ENCODE measurements at places on chromosomes 16 and 17. TPM values are rescaled to one million over a fixed set of nuclear protein-coding genes. Genes with fewer than 3 reads are reported as not detected.
A peak's percentile ranks its signal among the peaks of the same experiment; 100 is the strongest.

Gene KCNAB3
- 19.9 TPM for total RNA-seq

Gene IL34
- 0.16 TPM for total RNA-seq

Gene SLC6A4
- not detected for total RNA-seq

Gene SLC9A5
- 4.4 TPM for total RNA-seq

Gene MT1E
- 0.49 TPM for total RNA-seq

Gene PGAP6
- total RNA-seq = 56.4 TPM

DNA sequence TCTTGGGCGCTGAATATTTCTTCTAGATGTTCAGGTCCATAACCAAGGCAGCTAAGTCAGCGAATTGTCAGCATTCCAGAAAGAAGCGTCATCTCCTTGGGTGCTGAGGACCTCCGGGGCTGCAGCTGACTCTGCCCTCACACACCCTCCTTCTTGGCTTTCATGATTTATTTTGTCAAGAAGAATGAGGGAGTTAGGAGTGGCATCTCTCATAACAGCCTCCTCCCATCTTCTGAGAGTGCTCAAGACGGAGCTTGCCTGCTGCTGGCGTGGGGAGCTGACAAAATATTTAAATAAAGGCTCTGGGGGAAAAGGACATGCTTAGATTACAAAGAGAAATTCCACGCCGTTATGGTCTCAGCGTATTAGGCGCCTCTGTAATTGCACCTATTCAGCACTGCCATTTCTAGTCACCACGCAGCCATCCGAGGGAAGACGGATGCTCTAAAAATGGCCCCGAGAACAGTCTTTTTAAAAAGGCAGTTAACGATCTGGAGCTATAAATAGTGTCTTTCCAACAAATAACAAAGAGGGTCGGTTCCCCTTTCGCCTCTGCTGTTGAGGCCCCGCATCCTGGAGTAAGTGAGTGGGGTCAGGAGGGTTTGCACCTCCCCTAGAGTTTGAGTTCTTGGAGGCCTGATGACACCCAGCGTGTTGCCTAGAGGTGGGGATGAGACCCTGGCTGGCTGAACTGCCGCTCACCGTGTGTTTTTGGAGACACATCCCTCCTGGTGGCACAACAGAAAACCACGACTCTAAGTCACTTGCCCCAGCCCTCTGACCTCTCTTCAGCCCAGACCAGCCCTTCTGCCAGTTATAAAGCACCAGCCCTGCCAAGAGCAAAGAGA is 187.0 kb downstream of the CCDC182 start:
- H3K36me3 ChIP-seq = no peaks in the 10 kb centered on the region
- H3K27ac ChIP-seq = peak overlapping the region; percentile 98
- no peak for DNase-seq

GRCh38 chr17:73960469-73960868 is 243.0 kb upstream of the RPL38 start:
- peaks cover 10% of the 10 kb centered on the region for H3K36me3 ChIP-seq
- H3K27me3 ChIP-seq = peaks cover 3% of the 10 kb centered on the region

- H3K4me3 ChIP-seq = no peak overlapping the region
- H3K36me3 ChIP-seq = peaks cover 31% of the 10 kb centered on the region
- DNase-seq = no peak
- no peaks in the 10 kb centered on the region for H3K4me1 ChIP-seq
- H3K27ac ChIP-seq = no peak overlapping the region
These were observed 53.0 kb downstream of the TMC6 start for GRCh38 chr17:78075545-78075944.

DNA sequence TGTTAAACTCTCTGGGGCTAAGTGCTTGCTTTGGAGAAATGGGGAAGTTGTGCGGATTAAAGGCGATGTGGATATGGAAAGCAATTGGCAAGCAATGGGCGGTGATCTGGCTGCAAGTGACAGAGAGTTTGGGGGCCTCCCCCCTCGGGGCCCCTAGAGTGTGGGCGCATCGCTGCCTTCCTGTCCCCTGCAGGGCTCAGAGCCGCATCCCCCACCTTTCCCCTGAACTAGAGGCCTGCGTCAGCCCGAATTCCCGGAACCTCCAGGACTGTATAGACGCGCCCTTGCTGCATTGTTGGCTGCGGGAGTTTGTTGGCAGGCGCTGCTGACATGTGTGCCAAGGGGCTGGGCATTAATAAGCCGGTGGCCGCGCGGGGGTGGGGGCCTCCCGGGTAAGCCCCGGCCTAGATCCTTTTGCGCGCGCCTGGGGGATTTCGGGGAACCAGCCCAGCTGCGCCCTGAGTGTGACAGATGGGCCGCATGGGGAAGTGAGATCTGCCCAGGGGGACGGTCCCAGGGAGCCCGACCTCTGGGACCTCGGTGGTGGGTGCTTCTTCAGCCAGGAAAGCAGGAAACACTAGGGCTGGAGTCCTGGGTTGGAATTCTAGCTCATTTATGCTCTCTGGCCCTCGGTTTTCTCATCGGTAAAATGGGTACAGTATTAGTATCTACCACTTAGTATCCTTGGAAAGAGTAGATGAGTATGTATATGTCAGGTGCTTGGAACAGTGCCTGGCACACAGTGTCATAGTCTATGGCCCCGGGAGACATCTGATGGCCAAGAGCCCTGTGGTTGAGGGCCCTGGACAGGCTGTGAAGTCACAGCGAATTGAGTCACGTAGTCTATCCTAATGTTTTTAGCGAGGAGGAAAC is 1.0 kb downstream of the EEF2K start:
- peak overlapping the region; percentile 97 for H3K4me3 ChIP-seq
- H3K27me3 ChIP-seq = no peaks in the 10 kb centered on the region
- peak overlapping the region; percentile 60 for H3K27ac ChIP-seq
- H3K36me3 ChIP-seq = peaks cover 10% of the 10 kb centered on the region

GRCh38 chr16:471353-472198 is 46.1 kb downstream of the RAB11FIP3 start:
- H3K4me3 ChIP-seq = peak overlapping the region; percentile 20
- peak; percentile 53 for DNase-seq
- H3K27me3 ChIP-seq = no peaks in the 10 kb centered on the region

DNA sequence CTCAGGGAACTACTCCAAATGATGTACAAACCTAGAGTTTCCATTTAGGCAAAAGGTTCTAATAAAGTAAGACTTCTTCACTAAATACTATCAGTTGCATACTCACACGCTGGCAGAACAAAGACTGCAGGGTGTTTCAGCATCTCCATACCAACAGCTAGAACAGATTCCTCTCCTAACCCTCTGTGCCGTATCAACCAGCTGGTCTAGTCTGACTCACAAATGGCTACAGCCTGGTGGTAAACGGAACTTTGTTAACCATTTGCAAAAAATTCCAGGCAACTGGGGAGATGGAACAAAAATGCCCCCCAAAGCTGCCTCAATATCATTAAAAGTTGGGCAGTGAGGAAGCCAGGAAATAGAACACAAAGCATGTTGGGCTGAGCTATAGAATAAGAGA is 217.1 kb downstream of the GRIN2A start:
- no peak for DNase-seq
- no peak overlapping the region for H3K27ac ChIP-seq
- peaks cover 5% of the 10 kb centered on the region for H3K27me3 ChIP-seq
- no peak overlapping the region for H3K4me3 ChIP-seq
- no peaks in the 10 kb centered on the region for H3K36me3 ChIP-seq
- no peaks in the 10 kb centered on the region for H3K4me1 ChIP-seq

- H3K27me3 ChIP-seq = peaks cover 68% of the 10 kb centered on the region
- peak; percentile 69 for DNase-seq
- peak overlapping the region; percentile 95 for H3K27ac ChIP-seq
- peak overlapping the region; percentile 81 for H3K4me3 ChIP-seq
- peaks cover 55% of the 10 kb centered on the region for H3K4me1 ChIP-seq
These were observed 2.7 kb downstream of the FOXJ1 start for GRCh38 chr17:76138234-76138895.

DNA sequence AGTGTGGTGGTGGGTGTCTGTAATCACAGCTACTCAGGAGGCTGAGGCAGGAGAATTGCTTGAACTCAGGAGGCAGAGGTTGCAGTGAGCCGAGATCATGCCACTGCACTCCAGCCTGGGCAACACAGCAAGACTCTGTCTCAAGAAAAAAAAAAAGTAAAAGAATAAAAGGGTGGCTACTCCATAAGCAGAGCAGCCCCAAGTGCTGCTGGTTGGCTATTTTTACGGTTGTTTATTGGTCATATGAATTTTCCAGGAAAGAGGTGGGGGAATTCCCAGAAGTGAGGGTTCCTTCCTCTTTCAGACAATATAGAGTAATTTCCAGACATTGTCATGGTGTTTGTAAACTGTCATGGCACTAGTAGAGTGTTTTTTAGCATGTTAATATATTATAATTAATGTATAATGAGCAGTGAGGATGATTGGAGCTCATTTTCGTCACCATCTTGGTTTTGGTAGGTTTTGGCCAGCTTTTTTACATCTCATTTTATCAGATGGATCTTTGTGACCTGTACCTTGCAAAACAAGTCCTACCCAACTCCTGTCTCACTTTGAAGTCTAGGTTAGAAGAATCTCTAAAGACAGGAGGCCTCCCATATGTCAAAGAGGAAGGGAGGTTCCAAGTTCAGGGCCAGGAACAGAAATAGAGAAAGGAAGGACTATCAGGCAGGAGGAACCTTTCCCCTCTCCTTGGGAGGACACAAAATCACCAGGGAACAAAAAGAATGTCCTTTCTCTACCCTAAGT is 39.1 kb downstream of the HOXB1 start:
- DNase-seq = no peak
- no peaks in the 10 kb centered on the region for H3K4me1 ChIP-seq
- H3K27me3 ChIP-seq = peaks cover 93% of the 10 kb centered on the region
- H3K27ac ChIP-seq = no peak overlapping the region
- H3K36me3 ChIP-seq = no peaks in the 10 kb centered on the region

DNA sequence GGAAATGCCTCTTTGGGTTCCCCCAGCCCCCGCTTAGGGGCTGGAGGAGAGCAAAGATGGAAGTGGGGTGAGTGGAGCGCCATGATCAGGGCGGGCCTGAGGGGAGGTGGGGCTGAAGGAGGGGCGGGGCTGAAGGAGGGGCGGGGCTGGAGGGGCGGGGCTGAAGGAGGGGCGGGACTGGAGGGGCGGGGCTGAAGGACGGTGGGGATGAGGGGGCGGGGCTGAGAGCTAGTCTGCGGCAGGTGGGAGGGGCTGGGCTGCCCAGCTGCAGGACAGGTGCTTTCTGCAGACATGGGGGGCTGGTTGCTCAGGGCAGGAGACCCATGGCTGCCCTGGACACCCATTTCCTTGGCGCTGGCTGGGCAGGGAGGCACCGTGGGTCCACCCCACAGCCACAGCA is 39.1 kb upstream of the PABPN1L start:
- DNase-seq = no peak
- H3K4me3 ChIP-seq = no peak overlapping the region
- H3K27me3 ChIP-seq = no peaks in the 10 kb centered on the region

GRCh38 chr16:86088287-86088686 is 189.3 kb downstream of the IRF8 start:
- DNase-seq = no peak
- peaks cover 11% of the 10 kb centered on the region for H3K4me1 ChIP-seq
- peaks cover 5% of the 10 kb centered on the region for H3K27me3 ChIP-seq
- no peak overlapping the region for H3K27ac ChIP-seq
- H3K36me3 ChIP-seq = no peaks in the 10 kb centered on the region

- peak overlapping the region; percentile 84 for H3K27ac ChIP-seq
- peaks cover 5% of the 10 kb centered on the region for H3K27me3 ChIP-seq
- no peaks in the 10 kb centered on the region for H3K4me1 ChIP-seq
- no peak for DNase-seq
- H3K36me3 ChIP-seq = no peaks in the 10 kb centered on the region
- H3K4me3 ChIP-seq = no peak overlapping the region
These were observed 10.7 kb downstream of the SPNS2 start for GRCh38 chr17:4509401-4509800.

DNA sequence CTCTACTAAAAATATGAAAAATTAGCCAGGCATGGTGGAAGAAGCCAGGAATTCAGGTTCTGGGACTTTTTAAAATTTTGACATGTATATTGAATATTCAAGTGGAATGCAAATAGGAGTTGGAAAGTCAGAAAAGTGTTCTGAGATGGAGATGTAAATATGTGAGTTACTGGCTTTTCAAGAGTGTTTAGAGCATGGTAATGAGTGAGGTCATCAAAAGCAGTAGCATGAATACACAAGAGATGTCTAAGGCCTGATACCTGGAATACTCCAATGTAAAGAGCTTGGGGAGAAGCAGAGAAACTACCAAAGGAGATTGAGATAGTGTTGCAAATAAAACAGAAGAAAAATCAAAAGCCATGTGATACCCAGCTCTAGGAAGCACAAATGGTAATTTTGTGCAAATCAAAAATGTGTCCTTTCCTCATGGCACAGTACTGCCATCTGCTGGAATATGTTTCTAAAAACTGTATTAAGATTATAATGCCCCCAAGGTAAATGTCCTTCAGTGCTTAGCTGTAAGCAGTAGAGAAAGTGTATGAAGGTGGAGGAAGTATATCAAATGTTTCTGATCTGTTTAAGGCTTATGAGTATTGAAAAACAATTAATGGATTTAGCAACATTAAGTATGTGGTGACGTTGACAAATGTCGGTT is 908.4 kb downstream of the KCNJ18 start:
- no peaks in the 10 kb centered on the region for H3K4me1 ChIP-seq
- no peak overlapping the region for H3K4me3 ChIP-seq
- no peak for DNase-seq
- peaks cover 4% of the 10 kb centered on the region for H3K36me3 ChIP-seq
- no peaks in the 10 kb centered on the region for H3K27me3 ChIP-seq

DNA sequence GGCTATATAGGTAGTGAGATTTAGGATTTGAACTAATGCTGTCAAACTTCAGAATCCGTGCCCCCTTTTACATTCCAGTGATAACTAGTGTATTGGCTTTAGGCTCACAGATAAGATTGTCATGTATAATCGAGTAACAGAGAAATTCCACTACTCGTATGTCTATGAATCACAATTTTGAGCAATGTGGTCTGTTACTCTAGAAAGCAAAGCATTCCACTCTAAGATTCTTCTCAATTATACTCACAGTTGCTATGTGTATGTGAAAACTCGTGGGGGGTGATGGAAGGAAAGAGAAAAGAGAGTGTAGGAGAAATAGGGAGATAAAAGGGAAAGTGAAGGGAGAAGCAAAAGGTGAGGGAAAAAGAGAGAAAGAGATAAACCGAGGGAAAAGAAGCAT is 1175.1 kb upstream of the GOT2 start:
- H3K4me1 ChIP-seq = peaks cover 10% of the 10 kb centered on the region
- H3K27me3 ChIP-seq = no peaks in the 10 kb centered on the region
- no peak overlapping the region for H3K27ac ChIP-seq
- no peaks in the 10 kb centered on the region for H3K36me3 ChIP-seq

GRCh38 chr17:27539152-27539551 is 82.9 kb downstream of the KSR1 start:
- peak overlapping the region; percentile 20 for H3K27ac ChIP-seq
- H3K36me3 ChIP-seq = no peaks in the 10 kb centered on the region
- no peak overlapping the region for H3K4me3 ChIP-seq
- DNase-seq = no peak
- H3K27me3 ChIP-seq = no peaks in the 10 kb centered on the region

All from neural crest cell (in vitro differentiated cells).